Stimulated activated CD4-positive, alpha-beta T cell treated with anti-CD3 and anti-CD28 coated beads, Interleukin-4, amount 100 ng/mL, for 4 hours (primary cell): ENCODE measurements at places on chromosomes 1 and 21.

DNA sequence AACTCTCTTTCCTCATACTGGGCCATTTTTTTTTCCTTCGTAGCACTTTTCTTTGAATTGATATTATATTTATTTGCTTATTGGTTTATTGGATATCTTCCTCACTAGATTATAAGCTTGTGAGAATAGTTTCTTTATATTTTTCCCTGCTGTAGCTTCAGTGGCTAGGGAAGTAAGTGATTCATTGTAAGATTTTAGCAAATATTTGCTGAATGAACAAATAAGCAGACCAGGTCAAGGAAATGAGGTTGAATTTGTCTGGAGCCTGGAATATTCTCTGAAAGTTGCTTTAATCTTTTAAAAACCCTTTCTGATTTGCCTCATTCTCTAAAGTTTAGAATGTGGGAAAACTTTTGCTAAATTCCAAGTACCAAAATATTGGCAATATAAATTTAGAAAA lies 80.2 kb downstream of the RABGAP1L start:
- no peak for DNase-seq

- no peak for DNase-seq
Observed at GRCh38 chr1:172185211-172185610, 235.3 kb upstream of the C1orf105 start.

GRCh38 chr1:216140730-216141524 lies 282.3 kb downstream of the USH2A start:
- no peak for DNase-seq

GRCh38 chr1:230558324-230558723 lies 84.0 kb upstream of the COG2 start:
- DNase-seq, result no peak

DNA sequence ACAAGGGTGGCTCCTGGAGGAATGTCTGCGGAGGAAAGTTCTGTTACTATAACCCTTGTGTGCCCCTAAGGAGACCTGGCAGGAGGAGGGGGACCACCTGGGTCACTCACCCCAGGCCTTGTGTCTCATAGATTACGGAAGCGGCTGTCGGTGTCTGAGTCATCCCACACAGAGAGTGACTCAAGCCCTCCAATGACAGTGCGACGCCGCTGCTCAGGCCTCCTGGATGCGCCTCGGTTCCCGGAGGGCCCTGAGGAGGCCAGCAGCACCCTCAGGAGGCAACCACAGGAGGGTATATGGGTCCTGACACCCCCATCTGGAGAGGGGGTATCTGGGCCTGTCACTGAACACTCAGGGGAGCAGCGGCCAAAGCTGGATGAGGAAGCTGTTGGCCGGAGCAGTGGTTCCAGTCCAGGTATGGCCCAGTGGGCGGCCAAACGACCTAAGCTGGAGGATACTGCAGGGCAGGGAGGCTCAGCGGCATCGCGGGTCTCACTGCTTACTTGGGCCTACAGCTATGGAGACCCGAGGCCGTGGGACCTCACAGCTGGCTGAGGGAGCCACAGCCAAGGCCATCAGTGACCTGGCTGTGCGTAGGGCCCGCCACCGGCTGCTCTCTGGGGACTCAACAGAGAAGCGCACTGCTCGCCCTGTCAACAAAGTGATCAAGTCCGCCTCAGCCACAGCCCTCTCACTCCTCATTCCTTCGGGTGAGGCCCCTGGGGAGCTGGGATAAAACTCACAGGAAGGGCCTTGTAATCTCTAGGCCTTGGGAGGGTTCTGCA lies 101.4 kb downstream of the PIK3R3 start:
- DNase-seq, result no peak

GRCh38 chr1:20089328-20090077 lies 19.5 kb downstream of the PLA2G5 start:
- no peak for DNase-seq

- no peak for DNase-seq
Observed at GRCh38 chr1:198117267-198117666, 39.5 kb upstream of the NEK7 start.

GRCh38 chr1:50420689-50421365 lies 2.4 kb downstream of the DMRTA2 start:
- DNase-seq, result no peak

DNA sequence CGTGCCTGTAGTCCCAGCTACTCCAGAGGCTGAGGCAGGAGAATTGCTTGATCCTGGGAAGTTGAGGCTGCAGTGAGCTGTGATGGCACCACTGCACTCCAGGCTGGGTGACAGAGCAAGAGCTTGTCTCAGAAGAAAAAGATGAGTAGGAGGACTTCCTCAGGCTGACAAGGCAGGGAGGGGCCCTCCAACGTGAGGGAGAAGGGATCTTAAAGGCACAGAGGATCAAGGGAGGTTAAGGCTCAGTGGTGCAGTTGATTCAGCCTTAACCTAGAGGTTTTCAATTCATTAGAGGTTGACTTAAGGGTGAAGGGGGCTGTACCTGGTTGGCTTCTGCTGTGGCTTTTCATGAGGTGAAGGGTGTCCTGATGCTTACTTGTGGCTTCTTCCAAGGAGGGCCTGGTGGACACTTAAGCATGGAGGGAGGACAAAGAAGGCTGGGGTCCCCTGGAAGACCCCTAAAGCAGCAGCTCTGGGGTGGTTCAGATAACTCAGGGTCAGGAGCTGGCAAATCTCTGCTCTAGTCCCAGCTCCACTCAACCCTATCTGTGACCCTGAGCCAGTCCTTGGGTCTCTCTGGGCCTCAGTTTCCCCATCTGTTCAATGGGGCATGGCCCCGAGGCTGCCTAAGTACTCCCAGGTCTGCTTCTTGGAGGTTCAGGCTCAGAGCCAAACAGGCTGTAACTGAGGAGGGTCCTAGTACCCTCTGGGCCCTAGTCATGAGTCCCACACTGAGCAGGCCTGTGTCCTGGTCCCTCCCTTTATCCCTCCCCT lies 6.3 kb downstream of the EXTL1 start:
- no peak for DNase-seq

DNA sequence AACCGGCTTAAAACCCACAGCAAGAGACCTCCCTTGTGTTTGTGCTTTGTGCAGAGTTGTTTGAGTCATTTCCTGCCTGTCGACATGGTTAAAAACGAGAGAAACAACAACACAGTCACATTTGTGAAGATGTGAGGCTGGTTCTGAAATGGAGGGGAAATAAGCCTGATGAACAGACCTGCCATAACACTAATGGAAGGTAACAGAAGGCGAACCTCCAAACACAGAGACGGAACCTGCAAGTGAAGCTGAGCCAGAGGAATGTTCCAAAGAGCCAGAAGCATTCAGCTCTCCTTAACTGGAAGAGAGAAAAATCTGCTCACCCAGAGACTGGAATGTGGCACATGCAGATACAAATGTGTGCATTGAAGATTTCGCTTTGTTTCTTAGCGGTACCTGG lies 53.2 kb upstream of the RAVER2 start:
- DNase-seq, result no peak

GRCh38 chr21:43602266-43603232 lies 56.7 kb downstream of the HSF2BP start:
- DNase-seq, result no peak

DNA sequence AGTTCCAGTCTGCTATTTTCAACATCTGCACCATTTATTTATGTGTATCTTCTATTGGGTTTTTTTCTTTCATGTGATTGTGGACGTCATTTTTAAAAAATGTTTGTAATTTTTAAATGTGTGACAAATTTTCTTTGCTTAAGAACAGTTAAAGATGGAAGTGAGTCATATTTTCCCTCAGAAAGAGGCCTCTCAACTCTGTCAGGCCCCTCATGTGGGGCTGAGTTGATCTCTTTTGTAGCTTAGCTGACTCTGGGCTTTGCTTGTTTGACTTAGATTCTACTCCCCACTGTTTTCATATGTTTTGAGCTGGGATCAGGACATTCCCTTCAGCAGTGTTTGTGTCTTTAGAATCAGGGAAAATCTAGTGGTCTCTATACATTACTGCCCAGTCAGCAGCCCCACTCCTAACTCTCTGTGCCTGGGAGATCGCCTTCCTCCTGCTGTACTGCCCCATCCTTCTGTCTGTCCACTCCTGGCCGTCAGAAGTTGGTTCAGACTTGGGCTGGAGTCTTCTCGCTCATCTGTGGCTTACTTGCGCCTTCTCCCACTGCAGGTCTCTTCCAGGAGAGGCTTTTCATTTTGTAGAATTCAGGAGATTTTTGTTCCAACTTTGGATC lies 137.4 kb downstream of the DYRK1A start:
- no peak for DNase-seq

DNA sequence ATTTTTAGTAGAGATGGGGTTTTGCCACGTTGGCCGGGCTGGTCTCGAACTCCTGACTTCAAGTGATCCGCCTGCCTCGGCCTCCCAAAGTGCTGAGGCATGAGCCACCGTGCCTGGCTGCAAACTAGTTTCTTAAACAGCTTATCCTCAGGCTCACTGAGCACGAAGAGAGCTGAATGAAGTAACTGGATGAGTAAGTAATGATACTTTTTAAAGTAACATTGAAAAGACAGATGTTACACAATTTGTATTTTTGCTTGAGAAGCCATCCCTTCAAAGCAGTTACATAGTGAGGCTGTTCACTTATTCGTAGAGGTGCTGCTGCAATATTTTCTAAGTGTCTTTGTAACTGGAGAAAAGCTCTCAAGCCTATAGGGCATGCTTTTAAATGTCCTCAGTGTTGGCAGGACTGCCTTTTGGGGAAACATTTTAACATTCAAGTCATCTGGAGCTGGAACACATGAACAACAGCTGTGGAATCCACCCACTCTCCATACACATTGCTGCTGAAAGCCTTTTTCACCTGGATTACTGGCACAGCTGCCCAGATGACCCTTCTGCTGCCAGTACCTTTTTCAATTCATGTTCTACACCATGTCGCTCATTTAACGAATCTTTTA lies 2.7 kb upstream of the YBX1 start:
- no peak for DNase-seq

GRCh38 chr1:6271554-6271953 lies 10.7 kb upstream of the GPR153 start:
- DNase-seq, result no peak

DNA sequence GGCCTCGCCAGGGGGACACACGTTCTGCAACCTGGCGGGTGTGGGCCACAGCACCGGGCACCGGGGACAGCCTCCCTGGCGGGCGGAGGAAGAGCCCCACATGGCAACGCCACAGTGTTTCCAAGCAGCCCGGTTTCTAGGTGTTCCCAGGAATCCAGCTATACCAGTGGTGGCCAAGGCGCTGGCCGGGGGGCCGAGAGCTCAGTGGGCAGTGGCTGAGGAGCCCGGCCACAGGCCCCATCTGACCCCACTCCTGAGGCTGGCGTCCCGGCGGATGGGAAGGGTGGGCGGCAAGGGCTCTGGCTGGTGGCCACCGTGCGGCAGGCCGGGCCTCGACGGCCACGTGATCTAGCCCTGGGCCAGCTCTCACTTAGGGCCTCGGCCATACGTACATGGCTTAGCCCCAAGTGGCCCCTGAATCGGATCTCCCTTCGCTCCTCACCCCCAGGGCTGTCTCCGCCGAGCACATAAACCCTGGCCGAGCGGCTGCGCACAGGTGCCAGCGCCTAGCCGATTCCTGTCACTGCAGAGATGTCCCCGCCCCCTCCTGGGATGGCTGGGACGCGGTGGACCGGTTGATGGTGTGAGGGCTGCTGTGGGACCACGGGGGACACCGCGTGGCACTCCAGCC lies 68.7 kb downstream of the MORN1 start:
- DNase-seq, result no peak

- no peak for DNase-seq
Observed at GRCh38 chr21:26297851-26298250, 127.3 kb upstream of the APP start.

- DNase-seq, result no peak
Observed at GRCh38 chr1:173733912-173734311, 19.1 kb downstream of the KLHL20 start.

GRCh38 chr21:46144464-46145070 lies 10.8 kb downstream of the FTCD start:
- no peak for DNase-seq

GRCh38 chr1:28882009-28882628 lies 32.2 kb upstream of the EPB41 start:
- peak; percentile 76 for DNase-seq

DNA sequence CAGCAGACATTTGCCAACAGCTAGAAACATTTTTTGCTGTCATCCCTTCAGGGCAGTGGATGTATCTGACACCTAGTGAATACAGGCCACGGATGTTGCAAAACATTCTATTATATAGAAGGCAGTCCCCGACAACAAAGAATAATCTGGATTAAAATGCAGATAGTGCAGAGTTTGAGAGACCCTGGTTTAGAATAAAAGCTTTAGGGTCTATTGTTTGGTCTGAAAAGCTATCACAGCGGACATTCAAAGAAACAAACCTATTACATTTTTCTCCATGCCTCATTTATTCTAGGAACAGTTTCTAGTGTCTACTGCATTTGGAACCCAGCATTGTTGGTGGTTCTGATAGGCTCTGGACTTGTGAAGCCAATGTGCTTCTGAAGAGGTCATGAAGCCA lies 316.3 kb downstream of the TGFB2 start:
- no peak for DNase-seq
